ENCODE measurements at places on chromosomes 4 and X. TPM values are rescaled to one million over a fixed set of nuclear protein-coding genes. Genes with fewer than 3 reads are reported as not detected.

Gene ATP2B3
- total RNA-seq, result not detected

Gene ARHGAP6
- total RNA-seq, result 21.6 TPM

Gene CLDN22
- total RNA-seq, result not detected

Gene CXCL3
- 45.1 TPM for total RNA-seq

Gene CENPVL1
- total RNA-seq, result not detected

Gene CXCL5
- total RNA-seq, result 2.3 TPM

Gene EDNRA
- total RNA-seq, result 19.6 TPM

Gene CWH43
- 2.8 TPM for total RNA-seq

DNA sequence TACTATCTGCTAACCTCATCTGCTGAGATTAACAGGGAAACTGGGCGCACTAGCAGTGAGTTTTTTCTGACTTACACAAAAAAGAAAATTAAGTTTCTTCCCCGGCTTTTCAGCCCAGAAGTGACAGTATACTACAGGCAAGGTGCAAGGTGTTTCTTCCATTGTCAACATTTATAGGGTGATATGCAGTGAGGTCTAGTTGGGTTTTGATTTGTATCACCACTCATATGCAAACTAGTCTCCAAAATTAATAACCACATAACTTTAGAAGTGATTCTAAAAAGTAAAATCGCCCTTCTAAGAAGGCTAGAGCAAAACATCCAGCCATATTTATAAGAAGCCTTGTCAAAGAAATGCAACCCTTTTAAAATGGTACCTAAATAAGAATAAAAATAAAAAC, 640.1 kb downstream of the ARAP2 start:
- no peak for DNase-seq

DNA sequence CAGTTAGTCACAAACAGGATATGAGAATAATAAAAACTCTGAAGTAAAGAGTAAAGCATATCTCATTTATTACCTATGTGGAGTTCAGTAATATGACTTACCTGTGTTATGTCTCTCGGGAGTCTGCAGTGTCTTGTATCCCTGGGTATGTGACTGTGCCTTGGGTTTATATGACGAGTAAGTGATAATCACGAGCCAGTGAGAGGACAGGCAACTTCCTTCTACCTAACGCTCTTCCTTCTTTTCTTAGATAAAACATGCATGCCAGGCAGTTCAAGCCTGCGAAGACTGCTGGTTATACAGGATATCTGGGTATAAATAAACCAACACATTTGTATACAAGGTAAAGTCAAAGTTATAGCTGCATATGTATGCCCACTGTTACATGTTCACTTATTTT, at the start of gene HPGDS:
Gene HPGDS (minus strand): TSS at position 143 of the 400 bp plus-strand sequence. CDS start 8,207 bp downstream, outside the sequence.
- DNase-seq, result no peak

DNA sequence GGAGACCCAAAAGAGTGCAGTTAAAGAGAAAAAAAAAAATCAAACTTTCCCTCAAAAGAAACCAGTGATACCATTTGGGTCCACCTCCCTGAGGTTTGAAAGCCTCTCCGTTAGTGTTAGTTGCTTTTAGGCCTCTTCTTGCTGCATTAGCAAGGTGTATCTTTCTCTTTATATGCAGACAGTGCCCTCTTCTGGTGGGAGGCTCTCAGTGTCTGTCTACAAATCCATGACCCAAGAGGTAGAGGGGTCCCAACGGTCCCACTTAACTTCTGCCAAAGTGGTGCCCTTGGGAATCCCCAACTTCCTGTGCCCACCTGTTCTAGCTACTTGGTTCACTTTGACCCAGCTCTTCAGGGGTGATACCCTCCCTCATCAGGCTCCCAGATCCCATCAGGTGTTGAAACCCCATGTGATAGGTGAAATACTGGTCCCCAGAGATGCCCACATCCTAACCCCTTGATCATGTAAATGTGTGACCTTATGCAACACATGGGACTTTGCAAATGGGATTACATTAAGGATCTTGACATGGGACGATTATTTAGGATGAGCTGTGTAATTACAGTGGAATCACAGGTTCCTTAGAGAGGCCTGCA, 63.7 kb upstream of the CD99 start:
- DNase-seq, result peak; percentile 36

- peak; percentile 31 for DNase-seq
These were observed 65.2 kb downstream of the FBXO8 start for GRCh38 chr4:174218127-174218790.

DNA sequence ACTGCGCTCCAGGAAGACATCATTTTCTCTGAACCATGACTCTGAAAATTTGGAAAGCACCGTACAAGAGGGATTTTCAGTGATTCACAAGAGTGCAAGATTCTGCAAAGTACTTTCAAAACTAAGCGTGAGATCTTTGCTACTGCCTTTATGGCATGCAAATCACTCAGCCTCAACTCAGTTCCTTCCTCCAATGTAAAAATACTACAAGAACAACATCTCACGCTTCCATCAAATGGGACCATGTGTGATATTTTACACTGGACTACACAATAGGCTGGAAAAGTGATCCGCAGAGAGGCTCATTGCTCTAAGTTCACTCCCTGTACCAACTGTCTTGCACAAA, 674 bp upstream of the IL15 start:
- DNase-seq, result no peak

DNA sequence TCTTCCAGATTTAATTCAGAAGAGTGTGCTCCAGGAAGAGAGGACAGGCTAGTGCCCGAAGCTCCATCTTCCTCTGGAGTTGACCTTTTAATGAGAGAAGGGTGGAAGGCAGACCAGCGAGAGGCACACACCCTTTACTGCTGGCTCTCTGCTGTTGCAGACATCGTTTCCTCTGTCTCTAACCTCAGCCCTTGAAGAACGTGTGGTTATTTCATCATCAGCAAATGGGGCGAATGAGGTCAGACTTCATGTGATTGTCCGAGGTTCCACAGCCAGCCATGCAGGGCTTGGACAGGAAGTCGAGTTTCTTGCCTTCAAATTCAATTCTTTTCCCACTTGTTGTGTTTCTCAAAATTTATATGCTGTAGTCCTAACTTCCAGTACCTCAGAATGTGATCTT, 155.2 kb upstream of the MSX1 start:
- no peak for DNase-seq

DNA sequence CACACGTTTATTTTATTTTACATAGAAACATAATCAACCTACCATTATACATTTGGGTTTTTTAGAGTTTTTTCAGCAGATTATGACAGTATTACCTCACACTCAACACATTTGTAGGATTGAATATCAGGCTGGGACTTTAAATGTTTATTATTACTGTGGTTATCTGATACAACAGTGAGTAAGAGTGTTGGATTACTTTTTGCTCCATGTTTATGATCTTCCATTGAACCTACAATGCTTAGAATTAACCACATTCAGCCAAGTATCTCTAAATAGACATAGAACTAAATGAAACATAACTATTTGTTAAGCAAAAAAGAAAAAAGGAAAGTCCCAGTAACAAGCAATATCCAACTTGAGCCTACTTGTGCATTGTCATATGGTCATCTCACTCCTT, 607.4 kb upstream of the PITX2 start:
- DNase-seq, result no peak

GRCh38 chr4:177680308-177680707, 238.1 kb upstream of the AGA start:
- DNase-seq, result no peak

DNA sequence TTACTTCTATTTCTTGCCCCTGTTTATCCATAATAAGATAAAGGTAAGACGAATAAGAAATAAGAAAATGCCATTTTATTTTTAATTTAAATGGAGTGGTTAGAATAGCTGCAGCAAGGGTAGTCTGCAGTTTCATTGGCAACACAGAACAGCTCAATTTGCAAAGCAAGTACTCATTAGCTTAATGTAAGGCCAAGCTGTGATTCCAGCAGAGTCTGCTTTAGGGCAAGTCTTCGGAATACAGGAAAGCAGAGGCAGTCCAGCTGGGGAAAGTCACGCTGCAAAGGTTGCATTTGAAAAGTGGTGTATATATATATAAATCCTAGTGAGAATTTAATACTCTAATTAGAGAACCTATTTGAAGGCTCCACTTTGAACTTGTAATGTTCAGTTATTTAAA, 59.0 kb downstream of the ANXA10 start:
- no peak for DNase-seq

Measured in stomach (tissue), 19 donors.